PC-3 (cell line): ENCODE measurements at places on chromosomes 12 and 14. TPM values are rescaled to one million over a fixed set of nuclear protein-coding genes. Genes with fewer than 3 reads are reported as not detected.

ERP27 gene
- not detected in 2 replicates for total RNA-seq

ITGB7 gene
- total RNA-seq, result 1.9 and 3.4 TPM in 2 replicates

NYNRIN gene
- total RNA-seq, result 2.7 and 3.1 TPM in 2 replicates

ESR2 gene
- 0.18 and 0.35 TPM in 2 replicates for total RNA-seq

CACNA2D4 gene
- not detected in 2 replicates for total RNA-seq

PRIMA1 gene
- 0.04 TPM in 1 of 2 replicates, not detected in the other for total RNA-seq

SLC38A2 gene
- 214 and 232 TPM in 2 replicates for total RNA-seq

VIPAS39 gene
- 20.1 and 20.2 TPM in 2 replicates for total RNA-seq
